ENCODE measurements at places on chromosomes 16 and 17. TPM values are rescaled to one million over a fixed set of nuclear protein-coding genes. Genes with fewer than 3 reads are reported as not detected.
A peak's percentile ranks its signal among the peaks of the same experiment; 100 is the strongest.

Gene PLEKHG4
- 10.1 TPM for total RNA-seq

GRCh38 chr17:7289256-7290032 lies 5.0 kb downstream of the YBX2 start:
- no peak overlapping the region for H3K4me3 ChIP-seq
- no peak overlapping the region for H3K27ac ChIP-seq
- H3K4me1 ChIP-seq = peaks cover 8% of the 10 kb centered on the region
- H3K27me3 ChIP-seq = peaks cover 60% of the 10 kb centered on the region
- DNase-seq = no peak
- no peaks in the 10 kb centered on the region for H3K36me3 ChIP-seq

DNA sequence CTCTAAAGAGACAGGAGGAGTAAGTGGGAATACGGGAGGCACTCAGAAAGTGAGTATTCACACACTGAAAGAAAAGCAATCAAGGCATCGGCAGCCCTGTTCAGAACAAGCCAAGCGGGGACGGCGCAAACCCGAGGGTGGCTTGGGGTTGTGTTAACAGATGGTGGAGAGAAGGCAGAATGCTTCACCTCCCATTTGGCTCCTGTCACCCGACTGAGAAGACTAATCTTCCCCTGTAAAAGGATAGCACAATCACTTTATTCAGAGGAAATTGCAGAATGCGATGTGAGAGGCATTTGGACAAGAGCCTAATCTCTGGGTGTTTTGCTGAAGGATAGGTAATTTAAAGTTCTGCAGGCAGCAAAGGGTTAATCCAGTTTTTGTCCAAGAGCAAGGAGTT lies 119.3 kb upstream of the WSCD1 start:
- H3K4me3 ChIP-seq = no peak overlapping the region
- H3K4me1 ChIP-seq = no peaks in the 10 kb centered on the region
- no peak overlapping the region for H3K27ac ChIP-seq

Gene ZACN
- not detected for total RNA-seq

GRCh38 chr16:85611444-85612190 lies 1.5 kb upstream of the GSE1 start:
- no peaks in the 10 kb centered on the region for H3K36me3 ChIP-seq
- H3K4me3 ChIP-seq = peak overlapping the region; percentile 65
- H3K4me1 ChIP-seq = peaks cover 45% of the 10 kb centered on the region
